ENCODE measurements at places on chromosomes 16 and 17.

DNA sequence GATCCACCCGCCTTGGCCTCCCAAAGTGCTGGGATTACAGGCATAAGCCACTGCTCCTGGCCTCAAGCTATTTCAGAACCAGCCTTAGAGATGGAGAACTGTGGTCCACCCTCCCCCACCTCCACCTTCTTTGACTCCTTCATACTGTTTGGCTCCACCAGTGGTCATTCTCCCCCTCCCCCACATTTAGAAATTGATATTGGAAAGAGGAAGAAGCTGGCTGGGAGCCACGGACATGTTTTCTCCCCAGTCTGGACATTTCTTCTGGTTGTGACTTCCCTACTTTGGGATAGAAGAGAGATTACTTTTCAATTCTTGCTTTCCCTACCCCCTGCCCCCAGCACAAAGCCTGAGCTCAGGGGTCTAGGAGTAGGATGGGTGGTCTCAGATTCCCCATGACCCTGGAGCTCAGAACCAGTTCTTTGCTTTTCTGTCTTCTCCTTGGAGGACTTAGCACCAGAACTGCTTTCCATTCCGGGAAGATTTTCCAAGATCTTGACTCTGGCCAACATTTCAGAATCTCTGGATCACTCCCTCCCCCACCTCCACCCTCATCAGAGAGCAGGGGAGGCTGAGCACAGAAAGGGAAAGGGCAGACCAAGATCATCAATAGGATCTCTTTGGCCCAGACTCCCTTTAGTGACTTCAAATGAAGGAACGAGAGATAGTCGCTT is 16.3 kb downstream of the CAVIN1 start:
- DNase-seq: no peak

GRCh38 chr17:6072611-6073010 is 2.4 kb downstream of the WSCD1 start:
- DNase-seq: no peak

DNA sequence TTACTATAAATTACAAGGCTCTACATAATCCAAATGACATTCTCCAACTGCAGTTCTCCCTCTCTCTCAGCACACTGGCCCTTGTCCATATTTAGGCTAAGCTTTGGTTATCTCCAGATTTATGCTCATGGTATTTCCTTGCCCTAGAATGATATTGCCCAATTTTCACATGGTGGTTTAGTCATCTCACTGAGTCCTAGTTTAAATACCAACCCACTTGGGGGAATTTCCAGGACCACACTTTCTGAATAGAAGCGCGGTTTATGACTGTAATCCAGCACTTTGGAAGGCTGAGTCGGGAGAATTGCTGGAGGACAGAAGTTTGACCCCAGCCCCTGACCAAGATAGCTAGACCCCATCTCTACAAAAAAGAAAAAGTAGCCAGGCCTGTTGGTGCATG is 280.1 kb upstream of the MON1B start:
- no peak for DNase-seq

DNA sequence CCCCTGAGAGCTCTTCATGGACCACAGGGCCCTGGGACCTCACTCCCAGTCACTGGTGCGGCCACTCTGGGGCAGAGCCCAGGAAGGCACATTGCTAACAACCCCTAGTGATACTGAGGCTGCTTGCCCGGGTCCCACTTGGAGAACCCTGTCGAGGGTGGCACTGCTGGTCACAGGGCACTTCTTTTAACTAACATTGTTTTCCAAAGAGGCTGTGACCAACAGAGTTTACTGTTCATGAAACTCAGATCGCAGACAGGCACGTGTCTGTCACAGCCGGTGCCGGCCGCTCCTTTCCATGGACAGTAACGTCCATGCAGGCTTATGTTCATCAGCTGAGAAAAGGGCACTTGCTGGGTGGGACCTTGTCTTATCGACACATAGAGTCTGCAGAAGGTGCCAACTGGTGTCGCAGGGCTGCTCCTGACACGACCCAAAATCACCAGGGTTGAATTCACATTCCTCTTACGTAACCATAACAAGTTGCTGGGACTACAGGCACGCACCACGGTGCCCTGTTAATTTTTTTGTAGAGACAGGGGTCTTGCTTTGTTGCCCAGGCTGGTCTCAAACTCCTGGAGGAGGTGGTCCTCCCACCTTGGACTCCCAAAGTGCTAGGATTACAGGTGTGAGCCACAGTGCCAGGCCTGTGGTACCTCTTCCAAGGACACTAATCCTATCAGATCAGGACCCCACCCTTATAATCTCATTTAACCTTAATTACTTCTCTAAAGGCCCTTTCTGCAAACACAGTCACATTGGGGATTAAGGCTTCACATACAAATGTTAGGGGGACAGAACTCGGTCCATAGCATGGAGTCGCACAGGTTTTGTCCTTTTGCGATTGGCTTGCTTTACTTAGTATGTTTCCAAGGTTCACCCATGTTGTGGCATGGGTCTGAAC is 1.2 kb upstream of the ZC3H18 start:
- DNase-seq: no peak

DNA sequence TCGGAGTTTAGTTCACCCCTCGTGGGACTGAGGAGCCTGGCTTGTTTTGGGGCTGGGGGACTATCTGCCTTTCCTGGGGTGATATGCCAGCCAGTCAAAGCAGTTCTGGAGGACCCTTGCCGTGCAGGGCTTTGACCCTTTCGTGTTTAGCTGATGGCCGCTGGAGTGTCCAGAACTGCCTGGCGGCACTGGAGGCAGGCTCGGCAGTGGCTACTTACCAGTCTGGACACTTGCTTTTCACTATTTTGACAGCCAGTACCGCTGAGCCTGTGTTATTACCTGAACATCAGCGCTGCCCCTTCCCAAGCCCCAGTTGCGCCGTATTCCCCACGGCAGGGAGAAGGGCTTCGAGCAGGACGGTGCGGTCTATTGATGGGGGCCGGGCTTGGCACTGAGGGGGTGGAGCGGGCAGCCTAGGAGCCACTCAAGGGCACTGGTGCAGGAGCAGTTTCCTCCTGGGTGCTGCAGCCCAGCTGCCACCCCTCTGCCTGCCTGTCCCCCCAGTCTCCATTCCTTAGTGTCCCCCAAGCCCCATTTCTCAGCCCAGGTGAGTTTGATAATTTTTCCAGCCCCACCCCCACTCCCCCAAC is 18.6 kb downstream of the CCDC92B start:
- DNase-seq: no peak

DNA sequence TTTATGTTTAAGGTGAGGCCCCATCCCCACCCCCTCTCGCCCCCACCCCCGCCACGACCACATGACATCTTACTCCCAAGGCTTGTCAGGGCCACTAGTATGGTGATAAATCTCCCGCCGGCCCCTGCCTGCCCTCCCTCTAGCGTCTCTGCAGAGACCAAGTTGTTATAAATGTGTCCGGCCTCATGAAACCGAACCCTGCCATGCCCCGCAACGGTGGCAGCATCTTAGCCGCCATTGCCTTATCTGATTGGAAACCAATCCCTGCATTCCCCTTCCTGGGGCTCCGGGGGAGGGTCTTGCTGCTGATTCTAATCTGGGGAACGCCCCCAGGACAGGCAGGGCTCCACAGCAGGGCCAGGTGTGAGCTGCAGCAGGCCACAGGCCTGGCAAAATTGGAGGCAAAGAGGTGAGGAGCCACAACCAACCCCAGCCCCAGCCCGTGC is 352.4 kb downstream of the C16orf95 start:
- no peak for DNase-seq

- DNase-seq: no peak
These were observed 27.2 kb upstream of the SHISA9 start for GRCh38 chr16:12874186-12874585.

DNA sequence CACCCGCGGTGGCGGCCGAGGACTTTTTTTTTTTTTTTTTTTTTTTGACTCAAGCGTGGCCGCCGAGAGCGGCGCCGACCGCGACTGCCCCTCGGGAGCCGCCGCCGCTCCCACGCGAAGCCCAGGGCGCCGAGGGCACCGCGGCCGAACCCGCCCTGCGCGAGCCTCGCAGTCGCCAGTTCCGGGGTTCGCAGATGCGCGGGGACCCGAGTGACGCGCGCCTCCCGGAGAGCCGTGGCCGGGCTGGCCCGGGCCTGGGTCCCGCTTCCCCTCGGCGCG is 1.1 kb downstream of the METRNL start:
- no peak for DNase-seq

- DNase-seq: no peak
These were observed 42.7 kb downstream of the ADGRG5 start for GRCh38 chr16:57585051-57585687.
